ENCODE measurements at places on chromosomes 6 and 20.

GRCh38 chr6:7727946-7728854 is 2.3 kb downstream of the BMP6 start:
- DNase-seq, result peak; percentile 37

DNA sequence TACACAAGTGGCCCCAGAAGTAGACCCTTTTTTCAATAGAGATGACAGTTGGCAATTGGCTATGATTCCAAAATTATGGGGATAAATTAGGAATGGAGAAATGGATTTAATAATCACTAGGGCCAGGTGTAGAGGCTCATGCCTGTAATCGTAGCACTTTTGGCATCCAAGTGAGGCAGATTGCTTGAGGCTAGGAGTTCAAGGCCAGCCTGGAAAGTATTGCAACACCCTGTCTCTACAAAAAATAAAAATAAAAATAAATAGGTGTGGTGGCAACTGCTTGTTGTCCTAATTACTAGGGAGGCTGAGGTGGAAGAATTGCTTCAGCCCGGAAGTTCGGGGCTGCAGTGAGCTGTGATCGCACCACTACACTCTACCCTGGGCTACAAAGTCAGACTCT is 60.0 kb downstream of the BMP2 start:
- DNase-seq, result no peak

GRCh38 chr6:1403851-1404712 is 14.7 kb downstream of the FOXF2 start:
- DNase-seq, result no peak

DNA sequence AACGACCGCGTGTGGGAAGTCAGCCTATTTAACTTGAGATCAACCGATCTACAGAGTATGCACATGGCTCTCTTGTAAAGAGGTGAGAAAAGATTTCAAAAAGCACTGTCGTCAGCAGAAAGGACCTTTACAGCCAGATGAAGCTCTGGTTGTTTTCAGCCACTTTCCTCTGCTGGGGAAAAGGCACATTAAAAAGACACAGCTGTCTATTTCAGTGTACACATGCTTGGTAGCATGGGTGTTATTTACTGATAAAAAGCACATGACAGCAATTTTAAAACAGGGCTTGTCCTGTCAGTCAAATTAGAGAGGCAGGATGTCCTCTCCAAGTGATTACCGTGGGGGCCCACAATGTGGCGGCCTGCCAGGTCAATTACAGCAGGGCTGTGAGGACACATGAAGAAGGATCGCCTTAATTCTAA is 188.9 kb downstream of the PRKN start:
- DNase-seq, result no peak

Measured in putamen (tissue), 1 donor.